ENCODE measurements at places on chromosomes 5 and 9.

GRCh38 chr9:137447722-137448601, 6.8 kb upstream of the ENTPD8 start:
- no peak for DNase-seq

DNA sequence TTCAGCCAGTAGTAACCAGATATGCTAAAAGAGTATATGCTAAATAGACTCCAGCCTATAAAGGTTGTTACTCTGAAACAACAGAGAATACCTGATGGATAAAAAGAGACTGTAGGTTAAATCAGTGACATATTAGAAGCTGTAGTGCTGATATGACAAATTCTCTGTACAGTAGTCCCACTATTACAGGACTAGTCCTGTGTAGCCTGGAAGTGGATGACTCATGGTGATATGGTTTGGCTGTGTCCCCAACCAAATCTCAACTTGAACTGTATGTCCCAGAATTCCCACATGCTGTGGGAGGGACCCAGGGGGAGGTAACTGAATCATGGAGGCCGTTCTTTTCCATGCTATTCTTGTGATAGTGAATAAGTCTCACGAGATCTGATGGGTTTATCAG, 276.2 kb upstream of the POU5F2 start:
- no peak for DNase-seq

DNA sequence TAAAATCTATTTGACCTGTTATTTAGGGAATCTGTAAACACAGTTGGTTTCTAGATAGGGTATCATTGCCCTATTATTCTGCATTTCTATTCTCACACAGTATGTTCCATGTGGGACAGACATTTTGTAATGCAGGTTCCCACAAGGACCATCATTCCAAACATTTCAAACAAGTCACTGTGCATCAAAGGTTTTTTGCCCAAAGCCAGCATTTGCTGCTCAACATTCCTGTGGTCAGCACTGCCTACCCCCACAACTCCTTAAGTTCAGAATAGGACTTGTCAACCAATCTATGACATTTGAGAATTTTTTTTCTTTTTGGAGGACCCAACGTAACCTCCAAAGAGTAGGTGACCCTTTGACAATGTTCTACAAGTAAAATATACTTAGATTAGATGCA, 95.7 kb downstream of the LPAR1 start:
- DNase-seq: no peak

GRCh38 chr5:178545176-178545575, 45.0 kb downstream of the COL23A1 start:
- DNase-seq: no peak

GRCh38 chr5:54523534-54523933, 6.0 kb downstream of the SNX18 start:
- DNase-seq: no peak

DNA sequence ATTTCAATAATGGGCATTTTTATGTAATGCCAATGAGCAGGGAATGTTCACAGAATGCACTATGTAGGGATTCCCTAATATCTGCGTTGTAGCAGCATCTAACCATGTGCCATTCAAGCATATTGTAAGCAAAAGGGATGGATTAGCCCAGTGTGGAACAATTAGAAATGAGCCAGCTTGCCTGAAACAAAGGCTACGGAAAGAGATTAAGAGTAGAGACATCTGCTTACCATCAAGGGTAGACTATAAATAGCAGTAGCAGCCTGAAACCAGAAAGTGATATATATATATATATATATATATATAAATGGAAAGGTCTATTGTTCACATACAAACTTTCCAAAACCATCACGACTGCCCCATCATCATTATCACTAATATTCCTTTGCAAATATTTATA, 31.9 kb upstream of the CEP120 start:
- DNase-seq: no peak

GRCh38 chr5:179124853-179125788, 64.9 kb downstream of the ZNF354C start:
- no peak for DNase-seq

DNA sequence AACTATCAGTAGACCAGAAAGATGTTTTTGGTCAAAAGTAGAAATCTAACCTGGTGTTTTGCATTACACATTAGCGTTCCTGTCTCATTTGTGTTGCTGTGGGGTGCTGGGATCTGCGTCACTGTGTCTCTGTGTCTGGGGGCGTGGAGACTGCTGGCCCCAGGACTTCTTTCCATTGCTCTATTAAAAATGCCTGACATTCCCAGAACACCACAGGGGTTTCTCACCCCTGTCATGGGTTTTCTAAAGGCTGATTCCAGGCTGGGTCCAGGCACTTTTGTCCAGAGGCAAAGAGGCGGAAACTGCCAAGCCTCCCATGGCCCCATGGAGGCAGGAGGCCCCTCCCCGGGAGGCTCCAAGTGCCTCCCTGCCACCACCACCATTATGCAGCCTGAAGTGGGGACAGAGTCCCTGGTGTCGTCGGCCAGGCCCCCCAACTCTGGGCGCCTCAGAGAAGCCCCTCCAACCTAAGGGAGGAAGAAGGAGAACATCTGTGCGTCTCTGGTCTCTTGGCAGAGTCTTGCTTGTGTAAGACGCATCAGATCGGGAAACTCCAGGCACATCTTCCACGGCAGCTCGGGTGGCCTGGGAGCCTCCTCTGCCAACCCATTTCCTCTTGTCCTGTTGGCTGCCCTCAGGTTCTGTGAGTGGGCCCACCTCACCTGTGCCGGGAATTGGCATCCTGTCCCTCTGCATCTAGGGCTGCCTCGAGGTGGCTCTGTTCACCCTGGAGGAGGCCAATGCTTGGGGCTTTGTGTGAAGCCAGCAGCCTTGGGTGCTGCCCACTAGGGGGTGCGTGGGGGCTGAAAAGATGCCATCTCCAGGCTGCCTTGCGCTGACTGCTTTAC, 13.8 kb upstream of the PLEKHG4B start:
- DNase-seq: peak; percentile 73

GRCh38 chr5:28286566-28286965, 1248.2 kb upstream of the CDH9 start:
- DNase-seq: no peak

GRCh38 chr5:105807290-105807689, 1863.4 kb downstream of the EFNA5 start:
- DNase-seq: no peak

- DNase-seq: no peak
These were observed 1.2 kb downstream of the ZNF608 start for GRCh38 chr5:124745007-124745927.

GRCh38 chr5:114702136-114702535, 340.3 kb downstream of the KCNN2 start:
- DNase-seq: no peak

GRCh38 chr9:119375892-119376291, 6.7 kb upstream of the BRINP1 start:
- DNase-seq: peak; percentile 10

GRCh38 chr5:132265336-132266030, 8.0 kb downstream of the PDLIM4 start:
- peak; percentile 62 for DNase-seq
